ENCODE measurements at places on chromosomes 2 and 18. TPM values are rescaled to one million over a fixed set of nuclear protein-coding genes. Genes with fewer than 3 reads are reported as not detected.

The MERTK gene
- 6.1 TPM for total RNA-seq

DNA sequence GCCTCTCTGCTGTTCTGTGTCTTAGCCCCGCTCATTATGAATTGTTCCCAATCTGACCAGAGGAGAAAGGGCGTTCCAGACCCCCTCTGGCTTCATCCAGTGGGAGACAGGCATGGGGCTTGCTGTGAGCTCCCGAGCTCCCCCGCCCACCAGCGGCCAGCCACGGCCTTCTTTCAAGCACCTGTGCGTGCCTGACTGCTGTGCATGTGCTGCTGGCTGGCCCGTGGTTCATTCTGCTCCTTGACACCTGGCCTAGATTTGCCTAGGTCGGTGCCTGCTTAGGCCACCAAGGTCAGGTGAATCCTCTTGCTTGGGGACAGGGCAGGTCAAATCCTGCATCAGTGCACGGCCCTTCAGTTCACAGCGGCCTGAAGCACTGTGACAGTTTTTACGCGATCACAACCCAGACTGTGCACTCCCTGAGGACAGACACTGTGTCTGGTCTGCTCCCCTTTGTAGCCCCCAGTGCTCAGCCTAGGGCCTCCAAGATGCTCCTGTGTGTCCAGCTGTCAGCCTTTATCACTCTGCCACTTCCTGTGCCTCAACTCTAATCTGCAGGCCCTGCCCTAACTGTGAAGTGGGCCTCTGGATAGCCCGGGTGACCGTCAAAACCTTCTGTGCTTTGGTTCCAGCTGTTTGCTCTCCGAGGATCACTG is 3.6 kb upstream of the LPIN1 start:
- DNase-seq: no peak

- DNase-seq: no peak
Measured at GRCh38 chr2:108412995-108413710, 35.4 kb downstream of the SULT1C4 start.

DNA sequence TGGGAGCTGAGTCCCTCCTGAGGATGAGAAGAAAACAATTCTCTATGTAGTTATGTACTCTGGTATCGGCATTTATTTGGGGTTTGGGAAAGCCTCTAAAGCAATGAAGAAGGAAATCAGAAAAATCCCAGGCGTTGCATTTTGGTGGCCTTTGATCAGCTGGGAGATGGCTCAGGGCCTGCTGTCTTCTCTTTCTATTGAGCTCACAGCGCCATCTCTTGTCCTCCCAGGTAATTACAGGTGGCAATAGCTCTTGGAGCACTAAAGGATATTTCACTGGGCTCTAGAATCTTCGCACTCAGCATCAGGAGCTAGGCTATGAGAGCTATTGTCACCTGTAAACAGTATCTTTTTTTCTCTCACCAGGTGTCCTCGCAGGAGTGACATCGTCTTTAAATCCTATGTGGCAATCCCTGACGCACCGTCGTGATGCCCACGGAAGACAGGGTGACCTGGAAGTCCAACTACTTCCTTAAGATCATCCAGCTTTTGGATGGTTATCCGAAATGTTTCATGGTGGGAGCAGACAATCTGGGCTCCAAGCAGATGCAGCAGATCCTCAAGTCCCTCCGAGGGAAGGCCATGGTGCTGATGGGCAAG is 76.1 kb upstream of the PMAIP1 start:
- peak; percentile 89 for DNase-seq

Measured in H1 (cell line).